ENCODE measurements at places on chromosomes 6 and 20.

DNA sequence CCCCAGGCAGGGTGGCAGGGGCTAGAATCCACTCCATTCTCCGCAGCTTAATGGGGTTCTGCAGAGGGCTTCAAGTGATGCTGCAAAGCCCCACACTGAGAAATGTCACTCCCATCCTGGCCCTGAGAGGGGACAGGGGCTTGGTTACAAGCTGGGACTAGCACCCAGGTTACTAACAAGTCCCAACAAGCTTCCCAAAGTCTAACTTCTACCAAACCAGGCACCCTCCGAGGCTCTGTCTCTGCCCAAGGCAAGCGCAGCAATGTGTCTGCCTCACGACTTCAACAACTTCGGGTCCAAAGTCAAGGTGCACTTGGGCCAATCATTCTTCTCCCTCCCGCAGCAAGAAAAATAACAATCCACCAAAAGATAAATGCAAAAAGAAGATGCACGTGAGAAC lies 45.6 kb downstream of the NFATC2 start:
- no peak for DNase-seq

GRCh38 chr6:104957301-104958177 lies 632 bp downstream of the LIN28B start:
- no peak for DNase-seq

GRCh38 chr6:31836047-31836473 lies 8.5 kb downstream of the HSPA1B start:
- no peak for DNase-seq

DNA sequence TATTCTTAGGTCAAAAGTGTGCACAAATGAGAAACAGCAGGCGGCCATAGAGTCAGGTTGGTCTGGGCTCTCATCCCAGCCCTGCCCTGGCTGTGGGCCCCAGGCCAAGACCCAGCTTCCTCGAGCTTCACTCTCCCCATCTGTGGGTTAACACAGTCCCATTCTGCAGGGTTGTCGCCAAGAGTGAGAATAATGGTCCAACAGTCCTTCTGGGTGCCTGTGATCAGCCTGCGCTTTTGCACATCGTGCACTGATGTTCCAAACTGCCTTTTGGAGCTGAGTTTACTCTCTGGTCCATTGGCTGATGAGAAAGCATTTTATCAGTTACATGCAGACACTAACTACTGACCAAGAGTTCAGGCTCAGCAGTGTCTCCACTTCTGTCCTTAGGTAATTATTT lies 82.6 kb downstream of the INSM1 start:
- no peak for DNase-seq

GRCh38 chr6:15476631-15477380 lies 186.0 kb downstream of the DTNBP1 start:
- DNase-seq = no peak

- no peak for DNase-seq
Measured at GRCh38 chr6:6284221-6284966, 36.1 kb downstream of the F13A1 start.

DNA sequence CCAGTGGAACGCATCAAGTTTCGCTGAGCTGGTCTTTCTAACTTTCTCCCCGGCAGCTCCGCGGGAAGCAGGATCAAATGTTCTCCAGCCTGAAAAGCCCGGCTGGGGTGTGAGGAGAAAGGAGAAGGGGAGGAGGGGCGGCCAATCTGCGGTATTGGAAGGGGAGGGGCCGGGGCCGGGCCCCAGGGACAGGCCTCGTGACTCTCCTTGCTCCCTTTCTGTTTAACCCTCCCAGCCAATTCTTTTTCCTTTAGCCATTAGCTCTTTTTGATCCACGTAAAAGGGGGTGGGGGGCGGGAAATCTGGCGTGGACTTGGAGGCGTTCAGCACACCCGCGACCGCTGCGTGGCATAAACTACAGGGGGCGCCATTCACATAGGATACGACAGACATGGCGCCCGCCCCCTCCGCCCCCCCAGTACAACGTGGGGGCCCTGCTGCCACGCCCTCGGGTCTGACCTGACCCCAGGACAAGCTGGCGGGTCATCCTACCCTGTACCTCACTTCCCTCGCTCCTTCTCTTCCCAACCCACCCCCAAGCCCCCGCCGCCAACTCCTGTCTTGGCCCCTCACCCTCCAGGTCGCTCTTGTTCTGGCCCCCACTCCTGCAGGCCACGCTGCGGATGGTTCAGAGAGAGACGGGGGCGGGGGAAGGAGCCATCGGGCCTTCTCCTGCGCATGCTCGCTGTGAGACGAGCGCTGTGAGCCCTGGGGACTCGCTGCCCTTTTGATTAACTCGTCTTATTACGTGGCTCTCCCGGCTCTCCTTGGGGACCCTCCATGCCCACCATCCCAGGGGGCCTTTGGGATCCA lies 7.8 kb upstream of the MDGA1 start:
- no peak for DNase-seq

All from stimulated activated CD4-positive, alpha-beta T cell treated with anti-CD3 and anti-CD28 coated beads, Interleukin-12 subunit alpha, Interleukin-12 subunit beta, amount 100 ng/mL, for 48 hours (primary cell).